ENCODE measurements at places on chromosomes 3 and 15. TPM values are rescaled to one million over a fixed set of nuclear protein-coding genes. Genes with fewer than 3 reads are reported as not detected.

DNA sequence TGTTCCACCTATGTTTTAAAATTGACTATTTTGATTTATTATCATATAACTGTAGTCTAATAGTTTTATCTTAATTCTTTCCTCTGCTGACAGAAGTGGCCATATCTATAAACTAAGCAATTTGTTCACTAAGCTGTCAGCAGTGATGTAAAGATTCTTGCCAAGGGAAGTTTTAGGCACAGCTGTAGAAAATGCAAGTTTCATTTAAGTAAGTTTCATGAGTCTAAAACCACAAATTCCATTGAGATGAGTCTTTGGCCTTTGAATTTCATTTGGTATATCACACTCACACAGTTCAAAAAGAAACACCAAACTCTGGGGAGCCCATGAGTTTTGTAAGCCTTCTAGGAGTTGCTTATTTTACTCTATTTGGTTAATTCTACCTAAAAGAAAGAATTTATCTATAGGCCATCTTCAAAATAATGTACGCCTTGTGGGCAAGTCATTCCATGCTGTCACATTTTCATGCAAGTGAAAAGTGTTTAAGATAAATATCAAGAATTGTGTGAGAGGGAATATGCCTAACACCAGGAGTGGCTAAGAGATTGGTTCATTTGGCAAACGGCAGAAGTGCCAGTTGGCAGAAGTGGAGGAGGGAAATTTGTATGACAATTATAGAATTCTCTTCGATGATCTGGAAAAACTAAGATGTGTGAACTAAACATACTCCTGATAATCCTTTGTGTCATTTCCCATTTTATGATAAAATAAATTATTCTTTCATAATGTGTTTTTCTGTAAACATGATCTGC is 292.9 kb downstream of the ZIC4 start:
- DNase-seq: peak; percentile 36

- no peak for DNase-seq
These were observed 1245.7 kb downstream of the SI start for GRCh38 chr3:163832547-163832946.

DNA sequence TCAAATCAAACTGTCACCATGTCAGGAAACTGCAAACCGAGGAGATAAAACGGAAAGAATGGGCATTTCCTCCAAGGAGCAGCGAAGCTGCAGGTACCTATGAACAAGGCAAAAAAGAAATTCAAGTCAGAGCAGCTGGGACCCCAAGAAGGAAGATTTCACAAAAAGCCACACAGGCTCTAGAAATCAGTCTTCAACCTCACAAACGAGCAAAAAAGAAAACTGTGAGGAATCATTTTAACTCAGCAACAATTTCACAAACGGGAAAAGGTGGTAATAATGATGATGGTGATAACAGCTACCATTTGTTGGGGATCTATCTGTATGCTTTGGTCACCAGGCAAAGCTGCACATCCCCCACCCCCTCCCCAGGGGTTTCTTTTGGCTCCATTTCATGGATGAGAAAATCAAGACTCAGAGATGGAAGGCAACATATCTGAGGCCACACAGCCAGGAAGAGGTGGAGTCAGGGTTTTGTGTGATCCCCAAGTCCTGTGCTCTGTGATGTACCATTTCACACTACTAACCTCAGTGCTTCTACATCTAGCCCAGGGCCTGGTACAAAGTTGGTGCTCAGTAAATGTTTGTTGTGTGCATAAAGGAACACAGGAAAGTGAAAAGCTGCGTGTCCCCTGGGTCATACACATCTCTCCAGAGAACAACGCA is 109.9 kb downstream of the IQSEC1 start:
- no peak for DNase-seq

- no peak for DNase-seq
These were observed 19.7 kb downstream of the GPR171 start for GRCh38 chr3:151183265-151183671.

DNA sequence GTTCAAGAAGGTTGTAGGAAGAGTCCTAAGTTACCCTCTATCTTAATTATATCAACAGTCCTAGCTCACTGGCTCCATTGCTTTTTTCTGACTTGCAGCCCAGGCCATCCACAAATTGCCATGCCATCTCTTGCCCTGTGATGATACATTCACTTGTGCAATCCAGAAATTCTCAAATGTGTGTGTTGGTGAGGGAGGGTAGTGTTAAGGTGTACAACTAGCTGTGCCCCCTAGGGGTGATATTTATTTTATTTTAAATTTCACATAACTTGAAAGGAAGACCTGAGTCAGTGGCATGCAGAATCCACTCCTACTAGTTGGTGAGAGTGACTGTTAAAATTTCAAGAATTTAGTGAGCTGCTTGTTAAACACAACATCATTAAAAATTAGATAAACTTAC is 156.1 kb upstream of the ANKRD28 start:
- DNase-seq: peak; percentile 33

- no peak for DNase-seq
These were observed 133.3 kb downstream of the CHDH start for GRCh38 chr3:53712817-53713388.

DNA sequence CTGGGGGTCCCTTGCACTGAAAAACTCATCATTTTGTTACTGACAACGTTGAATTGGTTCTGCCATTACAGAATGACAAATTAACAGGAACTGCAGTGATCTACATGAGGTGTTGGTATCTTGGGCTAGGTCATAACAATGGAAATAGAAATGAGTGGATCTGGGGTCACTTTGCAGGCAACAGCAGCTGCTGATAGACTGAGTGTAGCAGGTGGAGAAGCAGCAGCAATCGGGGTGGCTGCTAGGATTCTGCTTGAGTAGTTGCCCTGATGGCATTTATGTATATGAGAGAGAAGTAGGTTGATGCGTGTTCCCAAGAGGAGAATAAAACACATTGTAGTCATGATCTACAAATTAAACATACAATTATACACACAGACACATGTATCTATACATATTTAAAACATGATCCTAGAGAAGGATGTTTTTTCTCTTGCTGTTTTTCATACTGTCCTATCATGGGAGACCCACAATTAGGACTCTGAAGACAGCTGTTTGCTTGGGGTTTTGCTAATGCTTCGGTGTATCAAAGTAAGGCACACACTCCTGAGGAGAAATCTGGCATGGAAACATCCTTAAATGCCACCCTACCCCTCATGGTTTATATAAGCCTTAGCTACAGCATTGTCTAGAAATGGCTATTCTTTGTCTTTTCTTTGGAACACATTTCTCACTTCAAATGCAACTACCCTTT is 15.8 kb upstream of the THBS1 start:
- no peak for DNase-seq

GRCh38 chr3:166190360-166190759 is 353.1 kb upstream of the BCHE start:
- DNase-seq: peak; percentile 25

EPHA6 gene
- not detected for total RNA-seq

RARB gene
- 4.3 TPM for total RNA-seq

C3orf49 gene
- not detected for total RNA-seq

STRIT1 gene
- not detected for total RNA-seq

GTF2E1 gene
- 31.9 TPM for total RNA-seq

Measured in renal cortical epithelial cell (primary cell).